ENCODE measurements at places on chromosomes 6 and 20.

- DNase-seq: no peak
Observed at GRCh38 chr20:46764068-46764467, 54.6 kb downstream of the SLC2A10 start.

GRCh38 chr20:62628691-62629090 is 13.6 kb upstream of the SLCO4A1 start:
- DNase-seq: no peak

DNA sequence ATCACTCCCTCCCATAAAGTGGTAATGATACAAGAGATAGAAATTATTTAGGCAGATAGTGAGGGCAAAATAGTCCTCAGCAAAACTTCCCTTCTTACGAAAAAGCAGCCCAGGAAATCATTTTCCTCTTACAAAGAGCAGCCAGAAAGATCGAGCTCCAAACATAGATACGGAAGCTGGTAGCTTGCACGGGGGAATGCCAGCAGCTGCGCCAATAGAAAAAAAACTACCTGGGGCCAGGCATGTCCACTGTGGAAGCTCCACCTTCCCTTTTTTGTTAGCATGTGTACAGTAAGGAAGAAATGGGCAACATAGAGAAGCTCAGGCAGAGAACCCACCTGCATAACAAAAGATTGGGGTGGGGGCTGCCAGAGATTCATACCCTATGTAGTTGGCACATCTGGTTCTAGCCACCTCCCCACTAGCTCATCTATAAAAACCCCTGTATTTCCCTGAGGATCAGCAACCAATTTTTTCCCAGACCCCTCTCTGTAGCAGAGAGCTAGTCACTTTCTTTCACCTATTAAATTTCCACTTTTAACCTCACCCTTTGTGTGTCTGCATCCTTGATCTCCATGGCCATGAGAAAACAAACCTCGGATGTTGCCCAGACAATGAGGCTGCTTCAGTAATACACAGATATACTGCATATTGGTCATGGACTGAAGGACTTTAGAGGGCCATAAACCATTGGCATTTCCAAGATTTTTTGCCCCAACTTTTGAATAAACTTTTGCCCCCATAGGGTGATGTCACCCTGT is 52.1 kb downstream of the SOD2 start:
- no peak for DNase-seq

DNA sequence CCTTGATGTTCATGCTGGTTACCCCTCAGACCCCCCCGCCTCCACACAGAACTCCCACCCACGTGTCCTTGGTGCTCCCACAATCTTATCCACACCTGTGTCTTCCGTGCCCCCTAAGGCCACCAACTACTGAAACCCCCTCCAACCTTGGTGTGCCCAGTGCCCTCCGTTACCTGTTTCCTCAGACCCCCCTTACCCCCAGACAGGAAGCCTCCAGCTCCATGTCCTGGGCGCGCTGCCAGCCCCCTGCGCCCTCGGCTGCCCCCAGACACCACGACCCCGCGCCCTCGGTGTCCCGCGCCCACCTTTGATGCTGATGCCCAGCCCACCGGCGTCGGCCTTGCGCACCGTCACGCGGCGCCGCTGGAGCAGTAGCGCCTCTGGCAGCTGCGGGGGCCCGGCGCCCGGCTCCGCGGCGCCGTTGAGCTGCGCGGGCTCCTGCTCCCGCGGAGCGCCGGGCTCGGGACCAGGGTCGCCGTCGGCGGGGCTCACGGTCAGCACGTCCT is 504 bp downstream of the SNTA1 start:
- DNase-seq: peak; percentile 4

DNA sequence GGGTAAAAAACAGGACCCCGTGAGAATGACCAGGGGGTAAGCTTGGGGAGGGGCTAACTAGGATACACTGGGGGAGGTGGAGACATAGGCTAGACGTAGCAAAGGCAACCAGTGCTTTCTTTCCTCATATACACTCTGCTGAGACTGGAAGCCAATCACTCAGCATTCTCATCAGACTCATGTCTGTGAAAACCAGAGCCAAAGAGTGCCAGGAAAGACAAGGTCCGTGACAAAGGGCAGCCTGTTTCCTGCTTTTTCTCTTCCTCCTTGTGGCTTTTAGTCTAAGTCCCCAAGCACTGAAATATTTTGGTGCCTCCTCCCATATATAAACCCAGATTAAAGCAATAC is 97.9 kb upstream of the NEDD9 start:
- no peak for DNase-seq

DNA sequence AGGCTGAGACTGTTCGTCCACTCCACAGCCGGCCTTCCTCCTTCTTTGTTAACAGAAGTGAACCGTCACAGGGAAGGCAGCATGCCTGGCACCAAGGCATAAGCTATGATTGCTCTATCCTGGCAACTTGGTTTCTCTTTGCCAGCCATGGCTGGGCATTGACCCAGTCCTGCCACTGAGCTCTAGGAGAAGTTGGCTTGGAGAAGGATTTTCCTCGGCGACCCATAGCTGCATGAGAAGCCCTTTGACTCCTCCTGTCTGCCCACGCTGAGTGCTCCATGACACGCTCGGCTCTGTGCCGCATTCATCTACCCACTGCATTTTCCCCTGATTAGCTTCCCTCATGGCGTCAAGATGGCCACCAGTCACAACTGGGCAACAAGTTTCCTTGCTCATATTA is 111.8 kb upstream of the EXOC2 start:
- DNase-seq: no peak

GRCh38 chr6:149847939-149848267 is 16.3 kb downstream of the LRP11 start:
- DNase-seq: no peak

DNA sequence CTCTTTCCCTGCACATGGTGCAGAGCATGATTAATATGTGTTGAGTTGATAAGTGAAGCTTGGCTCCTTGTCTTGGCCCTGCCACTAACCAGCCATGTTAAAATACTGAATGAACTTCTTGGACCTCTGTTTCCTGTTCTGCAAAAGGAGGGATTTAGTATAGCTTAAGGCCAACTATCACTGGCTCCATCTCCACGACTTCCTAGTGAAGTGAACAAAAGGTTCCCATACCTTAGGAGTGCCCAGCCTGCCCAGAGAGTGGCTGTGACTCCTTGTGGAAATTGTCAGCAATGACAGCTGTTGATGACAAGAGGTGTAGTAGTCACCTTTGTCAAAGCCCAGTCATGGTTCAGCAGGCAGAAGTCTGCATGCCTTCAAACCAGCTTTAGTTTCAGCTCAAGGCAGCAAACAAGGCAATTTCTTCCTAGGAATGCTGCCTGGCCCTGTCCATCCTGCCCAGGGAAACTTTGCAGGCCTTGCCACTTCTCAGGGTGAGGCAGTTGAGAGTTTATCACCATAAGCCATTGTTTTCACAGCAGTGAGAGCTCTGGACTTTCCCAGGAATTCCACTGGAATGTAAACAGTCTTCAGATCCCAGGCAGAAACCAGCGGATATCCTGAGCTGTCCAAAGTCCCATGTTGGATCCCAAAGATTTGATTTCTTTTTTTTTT is 169.7 kb upstream of the TNFAIP3 start:
- DNase-seq: no peak

GRCh38 chr6:91486200-91486599 is 899.3 kb upstream of the MAP3K7 start:
- DNase-seq: no peak

DNA sequence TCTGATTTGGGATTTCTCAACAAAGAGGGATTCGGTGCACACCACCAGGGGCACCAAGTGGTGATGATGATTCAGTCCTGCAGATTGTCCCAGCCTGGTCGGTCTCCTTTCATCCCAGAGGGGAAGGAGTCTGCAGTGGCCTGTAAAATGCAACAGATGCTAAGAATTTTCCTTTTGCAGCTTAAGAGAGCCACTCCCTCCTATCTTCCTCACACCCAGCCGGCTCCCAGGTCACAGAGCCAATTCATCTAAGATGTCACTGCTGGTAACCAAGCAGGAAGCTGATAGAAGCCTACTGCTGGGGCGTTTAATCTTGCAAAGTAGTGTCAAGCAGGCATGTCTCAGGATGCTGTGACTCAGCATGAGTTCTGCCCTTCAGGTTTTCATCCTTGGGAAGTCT is 203.8 kb upstream of the LRFN2 start:
- DNase-seq: no peak

DNA sequence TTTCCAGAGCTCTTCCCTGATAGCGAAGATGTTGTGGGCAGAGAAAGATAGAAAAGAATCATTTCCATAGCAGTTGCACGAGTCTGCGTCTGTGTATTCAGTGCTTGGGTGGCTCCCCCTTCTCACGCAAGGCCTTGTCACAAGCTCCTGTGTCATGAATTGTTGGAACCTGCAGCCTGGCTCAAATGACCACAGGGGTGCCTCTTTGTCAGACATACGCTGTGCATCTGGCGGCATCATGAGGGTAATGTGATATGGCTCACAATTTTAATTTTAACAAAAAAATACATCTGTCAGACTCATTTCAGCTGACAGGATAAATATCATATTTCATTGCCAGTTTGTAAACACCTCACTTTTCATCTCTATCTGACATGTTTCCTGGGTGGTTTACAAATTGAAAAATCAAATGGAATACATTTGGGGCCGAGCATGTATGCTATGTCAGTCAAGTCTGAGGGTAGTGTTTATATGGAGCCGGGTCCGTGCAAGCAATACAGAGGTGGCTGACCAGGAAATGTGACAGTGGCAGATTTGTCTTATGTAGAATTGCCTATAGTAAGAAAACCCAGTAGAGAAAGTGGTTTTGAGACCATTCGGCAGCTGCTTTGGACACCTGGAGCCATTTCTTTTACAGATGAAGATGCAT is 90.9 kb downstream of the CAP2 start:
- DNase-seq: no peak

DNA sequence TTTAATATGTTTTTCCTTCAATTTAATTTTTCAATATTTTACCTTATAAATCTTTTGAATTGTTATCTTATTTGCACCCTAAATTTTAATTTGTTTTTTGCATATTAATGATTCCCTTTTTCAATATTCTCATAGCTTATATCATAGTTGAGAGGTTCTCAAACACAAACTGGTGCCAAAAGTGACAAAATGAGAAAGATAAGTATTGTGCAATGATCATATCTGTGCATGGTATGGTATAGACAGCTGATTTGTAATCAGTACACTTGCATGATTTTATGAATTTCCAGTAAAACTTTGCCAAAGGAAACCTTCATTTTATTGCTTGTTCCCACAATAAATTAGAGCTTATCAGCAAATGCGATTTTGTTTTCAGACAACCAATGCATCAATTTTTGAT is 161.0 kb upstream of the HDAC2 start:
- DNase-seq: no peak

DNA sequence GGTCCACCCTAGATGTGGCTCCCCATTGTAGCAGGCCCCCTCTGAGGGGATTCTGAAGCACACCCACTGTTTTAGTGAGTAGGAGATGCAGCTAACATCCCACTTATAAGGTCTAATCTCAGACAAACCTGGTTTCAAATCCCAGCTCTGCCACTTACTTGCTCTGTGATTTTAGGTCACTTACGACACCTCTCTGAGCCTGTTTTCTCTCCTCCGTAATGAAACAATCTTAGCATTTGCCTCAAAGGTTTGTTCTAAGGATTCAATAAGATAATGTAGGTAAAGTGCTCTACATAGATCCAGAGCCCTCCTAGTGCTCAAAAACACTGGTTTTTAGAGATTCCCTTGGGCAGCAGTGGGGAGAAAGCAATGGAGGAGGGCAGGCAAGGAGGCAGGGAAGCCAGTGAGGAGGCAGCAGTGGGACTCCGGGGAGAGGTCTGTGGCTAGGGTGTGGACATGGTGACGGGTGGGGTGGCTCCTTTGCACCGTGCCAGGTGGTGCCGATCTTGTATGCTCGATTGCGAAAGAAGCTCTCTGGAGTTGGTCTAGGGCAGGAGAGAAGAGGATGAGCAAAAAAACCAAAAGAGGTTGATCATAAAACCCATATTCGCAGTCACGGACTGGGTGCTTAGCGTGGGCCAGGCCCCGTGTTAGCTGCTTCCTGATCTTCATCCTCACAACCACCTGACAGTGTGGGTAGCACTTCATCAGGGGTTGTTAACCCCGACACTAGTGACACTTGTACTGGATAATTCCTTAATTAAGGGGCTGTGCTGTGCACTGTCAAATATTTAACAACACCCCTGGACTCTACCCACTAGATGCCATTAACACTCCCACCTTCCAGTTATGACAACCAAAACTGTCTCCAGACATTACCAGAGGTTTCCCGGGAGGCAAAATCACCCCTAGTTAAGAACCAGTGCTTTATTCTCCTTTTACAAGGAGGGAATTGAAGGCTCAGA is 16.8 kb upstream of the PTGIS start:
- no peak for DNase-seq

- no peak for DNase-seq
Observed at GRCh38 chr20:6525447-6526303, 241.8 kb upstream of the BMP2 start.

DNA sequence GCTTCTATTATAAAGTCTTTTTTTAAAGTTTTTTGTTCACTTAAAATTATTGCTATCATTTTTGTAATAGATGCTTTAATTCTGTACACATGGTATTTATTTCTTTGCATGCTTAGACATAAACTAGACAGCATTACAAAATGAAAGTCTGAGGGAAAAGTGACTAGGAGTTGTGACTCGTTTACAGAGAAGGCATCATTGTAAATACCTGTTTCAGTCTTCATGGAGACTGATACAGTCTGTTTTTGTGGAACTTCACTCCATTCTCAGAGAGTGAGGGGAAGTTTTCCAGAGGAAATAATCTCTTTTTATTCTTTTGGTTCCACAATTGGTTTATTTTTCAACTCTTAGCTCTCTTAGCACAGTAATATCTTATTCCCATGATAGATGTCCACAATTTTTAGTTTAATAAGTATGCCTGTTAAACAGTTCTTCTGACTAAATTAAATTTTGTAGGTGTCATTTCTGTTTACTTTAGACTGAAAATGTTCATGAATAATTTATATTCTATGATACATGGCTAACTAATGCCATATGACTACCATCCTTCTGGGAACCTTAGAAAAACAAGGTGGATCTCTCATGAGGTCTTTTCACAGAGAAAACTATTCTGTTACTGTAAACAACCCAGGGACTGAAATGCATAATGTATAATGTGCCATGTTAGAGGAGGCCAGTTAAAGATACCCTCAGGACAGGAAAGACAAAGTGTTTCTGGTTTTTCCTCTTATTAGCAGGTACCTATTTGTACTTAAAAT is 69.2 kb downstream of the MYO6 start:
- no peak for DNase-seq

- DNase-seq: no peak
Observed at GRCh38 chr6:142914369-142914768, 30.6 kb downstream of the HIVEP2 start.

GRCh38 chr6:53464483-53464882 is 80.4 kb downstream of the GCLC start:
- no peak for DNase-seq
